Tibial artery (tissue), 4 donors: ENCODE measurements at places on chromosomes 6 and 20.

DNA sequence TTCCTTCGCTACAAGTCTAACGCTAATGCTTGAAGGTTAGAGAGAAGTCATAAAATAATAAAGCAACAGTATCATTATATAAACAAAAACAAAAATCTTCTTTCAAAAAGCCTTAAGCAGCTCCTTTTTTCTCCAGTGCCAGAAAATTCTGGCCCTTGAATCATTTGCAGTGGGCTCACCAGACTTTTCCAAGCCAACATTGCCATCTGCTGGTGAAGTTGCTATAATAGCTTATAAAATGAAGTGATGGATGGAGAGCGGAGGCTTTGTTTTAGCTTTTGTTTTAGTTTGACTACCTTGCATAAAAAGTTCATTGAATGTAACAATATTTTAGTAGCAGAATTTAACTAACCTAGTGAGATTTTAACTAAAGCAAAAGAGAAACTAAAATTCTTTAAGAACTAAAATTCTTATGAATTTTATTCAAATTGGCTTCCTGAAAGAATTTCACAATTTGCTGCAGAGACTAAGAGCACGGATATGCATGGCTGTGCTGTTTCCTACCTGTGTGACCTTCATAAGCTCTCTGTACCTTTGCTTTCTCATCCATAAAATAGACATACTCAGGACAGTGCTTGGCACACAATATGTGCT is 44.8 kb upstream of the SLC2A12 start:
- no peaks in the 10 kb centered on the region for H3K36me3 ChIP-seq
- no peak overlapping the region for H3K27ac ChIP-seq
- no peak for DNase-seq
- H3K4me1 ChIP-seq = no peaks in the 10 kb centered on the region
- H3K27me3 ChIP-seq = peaks cover 3% of the 10 kb centered on the region

DNA sequence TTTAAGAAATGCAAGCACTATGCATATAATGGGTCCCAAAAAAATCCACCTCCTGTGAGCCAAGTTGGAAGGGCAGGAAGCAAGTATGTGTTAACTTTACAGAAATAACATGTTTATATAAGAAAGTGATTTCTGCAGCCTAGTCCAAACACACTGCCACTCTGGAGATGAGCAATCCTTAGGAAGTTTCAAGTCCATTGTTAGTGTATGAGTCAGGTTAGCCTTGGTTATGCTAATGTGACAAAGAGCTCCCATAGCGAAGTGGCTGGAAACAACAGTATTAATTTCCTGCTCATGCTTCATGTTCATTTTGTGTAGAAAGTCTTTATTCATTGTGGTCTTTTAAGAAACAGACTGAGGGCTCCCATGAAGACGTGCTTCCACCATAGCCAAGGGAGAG is 121.4 kb downstream of the TBXT start:
- H3K4me1 ChIP-seq = no peaks in the 10 kb centered on the region
- no peaks in the 10 kb centered on the region for H3K27me3 ChIP-seq
- H3K27ac ChIP-seq = no peak overlapping the region
- no peak overlapping the region for H3K4me3 ChIP-seq

DNA sequence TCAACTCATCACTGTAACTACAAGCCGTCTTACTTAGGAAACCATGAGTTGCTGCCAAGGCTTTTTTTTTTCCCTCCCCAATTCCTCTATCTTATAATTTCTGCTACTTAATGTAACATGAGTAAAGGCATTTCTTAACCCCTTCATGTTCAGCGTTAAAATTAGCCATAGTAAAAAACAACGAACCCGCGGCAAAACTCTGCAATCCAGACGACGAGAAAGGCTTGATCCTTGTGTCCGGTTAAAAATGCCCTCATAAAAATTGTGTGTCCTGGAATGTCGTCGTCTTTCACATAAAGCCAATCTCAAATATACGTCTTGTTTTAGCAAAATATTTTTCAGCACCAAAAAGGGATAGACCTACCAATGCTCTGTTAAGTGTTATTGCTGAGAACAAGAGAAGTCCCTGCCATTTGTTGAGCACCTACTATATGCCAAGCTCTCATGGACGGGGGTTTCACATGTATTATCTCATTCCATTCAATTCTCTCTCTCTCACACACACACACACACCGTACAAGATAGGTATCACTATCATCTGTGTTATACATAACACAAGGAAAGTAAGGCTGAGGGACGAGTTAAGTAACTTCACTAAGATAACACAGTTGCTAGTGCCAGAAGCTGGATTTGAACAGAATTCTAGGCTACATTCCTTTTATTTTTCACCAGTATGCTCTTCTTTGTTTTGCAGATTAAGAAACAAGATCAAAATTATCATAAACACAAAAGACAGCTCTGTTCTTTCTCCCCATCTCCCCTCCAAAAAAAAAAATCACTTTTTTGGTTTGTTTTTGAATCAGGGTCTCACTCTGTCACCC is 683 bp upstream of the ARHGAP18 start:
- H3K4me3 ChIP-seq = peak overlapping the region; percentile 67
- peak overlapping the region; percentile 73 for H3K27ac ChIP-seq
- H3K27me3 ChIP-seq = no peaks in the 10 kb centered on the region

DNA sequence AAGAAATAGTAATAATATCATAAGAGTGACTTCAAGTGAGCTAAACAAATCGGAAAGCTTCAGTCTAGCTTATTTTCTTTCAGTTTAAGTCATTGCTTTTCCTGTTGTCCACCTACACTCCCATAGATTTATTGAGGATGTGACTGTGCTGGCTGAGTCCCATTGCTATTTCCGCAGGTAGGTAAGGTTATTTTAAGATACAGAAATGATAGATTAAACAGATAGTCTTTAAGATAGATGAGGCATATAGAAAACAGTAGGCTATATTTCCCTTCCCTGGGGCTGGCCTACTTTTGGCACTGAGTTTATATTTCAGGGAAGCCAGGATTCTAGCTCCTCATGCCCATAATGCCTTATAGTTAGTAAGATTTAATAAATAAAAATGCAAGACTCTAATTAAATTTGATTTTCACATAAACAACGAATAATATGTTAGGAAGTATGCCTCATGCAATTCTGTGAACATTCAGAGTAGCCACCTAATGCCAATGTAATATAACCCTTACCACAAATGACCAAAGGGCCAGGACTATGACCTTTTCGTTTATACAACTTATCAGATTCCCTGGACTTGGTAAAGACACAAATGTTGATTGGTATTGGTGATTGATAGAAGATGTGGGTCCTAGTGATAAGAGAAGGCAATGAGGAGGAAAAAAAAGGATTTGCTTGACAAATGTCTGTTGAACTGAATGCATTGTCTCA is 1079.3 kb downstream of the EPHA7 start:
- no peak overlapping the region for H3K4me3 ChIP-seq
- H3K27ac ChIP-seq = no peak overlapping the region
- H3K27me3 ChIP-seq = no peaks in the 10 kb centered on the region
- no peak for DNase-seq

DNA sequence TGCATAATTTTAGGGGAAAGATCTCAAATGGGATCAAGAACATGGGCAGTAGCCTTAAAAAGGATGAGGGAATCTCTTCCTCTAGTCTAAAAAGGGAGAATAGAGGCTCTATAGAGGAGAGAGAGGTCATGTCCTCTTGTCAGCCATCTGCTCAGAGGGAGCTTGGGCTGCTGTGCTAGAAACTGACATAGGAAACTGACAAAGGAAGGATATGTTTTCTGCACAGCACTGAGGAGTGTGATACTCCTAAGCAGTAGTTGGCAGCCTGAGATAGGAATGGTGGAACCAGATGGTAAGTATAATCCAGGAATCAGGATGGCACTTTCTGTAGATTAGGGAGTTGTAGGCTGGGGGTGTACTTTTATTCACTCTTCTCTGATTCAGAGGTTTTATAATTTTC is 59.2 kb downstream of the PTPRA start:
- H3K4me3 ChIP-seq = no peak overlapping the region
- no peak overlapping the region for H3K27ac ChIP-seq
- peaks cover 5% of the 10 kb centered on the region for H3K36me3 ChIP-seq
- DNase-seq = no peak
- no peaks in the 10 kb centered on the region for H3K4me1 ChIP-seq

DNA sequence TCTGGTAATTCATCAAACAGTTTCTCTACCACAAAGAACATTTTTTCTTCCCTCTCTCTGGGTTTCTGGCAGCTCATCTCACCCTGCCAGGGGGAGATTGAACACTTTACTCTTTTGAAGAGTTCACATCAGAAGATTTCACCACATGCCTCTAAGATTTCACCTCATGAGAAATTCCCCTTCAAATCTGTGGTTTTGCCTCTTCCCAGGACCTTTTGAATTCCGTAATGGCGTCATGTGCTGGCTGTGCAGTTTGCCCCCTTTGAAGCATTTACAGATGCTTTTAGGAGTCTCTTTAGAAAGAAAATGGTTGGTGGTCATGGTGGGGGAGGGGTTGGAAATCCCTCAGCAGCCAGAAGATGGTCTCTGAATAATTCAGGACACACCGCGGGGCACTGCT is 486.1 kb downstream of the QKI start:
- H3K27ac ChIP-seq = no peak overlapping the region
- no peaks in the 10 kb centered on the region for H3K27me3 ChIP-seq
